ENCODE measurements at places on chromosomes 2 and 18.

GRCh38 chr2:169275696-169276444 is 86.5 kb downstream of the LRP2 start:
- no peak for DNase-seq

DNA sequence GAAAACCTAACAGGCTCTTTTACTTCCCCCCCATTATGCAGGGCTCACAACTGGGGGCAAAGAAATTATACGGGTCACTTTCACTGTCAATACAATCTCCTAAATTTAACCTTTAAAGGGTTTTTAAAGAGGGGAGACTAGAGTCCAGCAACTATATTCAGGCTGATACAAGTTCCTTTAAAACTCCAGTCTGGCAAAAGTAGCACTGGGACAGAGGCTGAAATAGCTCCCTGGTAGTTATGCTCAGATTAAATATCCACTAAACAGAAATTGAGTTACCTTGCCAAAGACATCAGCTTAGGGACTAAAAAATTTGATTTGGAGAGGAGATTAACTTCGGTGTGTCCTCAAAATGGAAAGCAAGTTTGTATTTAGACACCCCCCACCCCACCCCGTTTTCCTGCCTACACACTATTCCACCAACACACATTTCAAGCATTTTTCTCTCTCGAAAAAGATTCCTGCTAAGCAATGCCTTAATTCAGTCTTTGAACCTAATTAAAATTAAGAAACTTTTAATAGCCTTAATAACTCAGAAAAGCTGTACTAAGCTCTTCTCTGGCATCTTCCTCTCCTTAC is 127.2 kb downstream of the OSBPL1A start:
- DNase-seq, result no peak

DNA sequence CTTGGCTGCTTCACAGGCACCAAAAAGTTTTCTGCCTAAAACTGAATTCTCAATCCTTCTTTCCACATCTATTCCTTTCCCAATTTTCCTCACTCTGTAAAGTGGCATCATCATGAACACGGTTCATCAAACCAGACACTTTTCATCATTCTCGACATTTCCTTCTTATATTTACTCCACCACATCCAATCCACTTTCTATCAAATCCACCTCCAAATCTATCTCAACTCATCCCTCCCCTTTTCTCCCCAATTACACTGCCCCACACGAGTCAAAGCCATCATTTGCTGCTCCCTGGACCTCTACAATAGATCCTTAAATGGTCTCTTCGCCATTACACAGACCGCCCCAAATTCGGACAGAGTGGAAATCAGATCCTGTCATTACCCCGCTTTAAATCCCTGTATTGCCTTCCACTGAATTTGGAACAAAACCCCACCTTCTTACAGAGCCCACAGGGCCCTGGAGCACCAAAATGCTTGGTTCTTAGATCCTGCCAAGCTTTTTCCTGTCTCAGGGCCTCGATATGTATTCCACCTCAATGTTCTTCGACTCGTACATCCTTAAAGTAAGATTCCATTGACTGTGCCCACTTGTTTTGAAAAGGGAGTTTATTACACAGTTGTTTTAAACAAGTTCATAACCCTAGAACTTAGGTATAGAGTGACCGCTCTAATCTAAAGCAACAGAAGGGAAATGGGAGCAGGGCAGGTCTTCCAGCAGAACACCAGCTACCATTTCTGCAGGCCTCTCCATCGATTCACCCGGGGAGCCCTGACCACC is 856 bp downstream of the ACAA2 start:
- DNase-seq, result no peak

DNA sequence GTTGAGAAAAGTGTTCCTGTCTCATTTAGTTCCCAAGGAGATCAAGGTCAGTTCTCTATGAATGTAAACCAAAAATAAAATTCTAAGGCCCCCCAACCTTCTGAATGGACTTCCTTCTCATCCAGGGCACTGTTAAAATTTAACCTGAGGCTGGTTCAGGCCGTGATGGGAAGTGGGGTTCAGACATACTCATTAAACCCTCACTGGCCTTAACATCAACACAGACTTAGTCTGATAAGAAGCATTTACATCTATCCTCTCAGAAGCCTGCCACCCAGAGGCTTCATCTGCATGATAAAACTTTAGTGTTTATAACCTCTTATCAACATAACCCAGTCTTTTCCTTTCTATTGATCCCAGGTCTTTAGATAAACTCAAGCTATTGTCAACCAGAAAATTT is 22.4 kb downstream of the ITSN2 start:
- DNase-seq, result no peak

Measured in GOT3 (cell line).